ENCODE measurements at places on chromosomes 13 and 19.
A peak's percentile ranks its signal among the peaks of the same experiment; 100 is the strongest.

- no peak for DNase-seq
These were observed 9.6 kb downstream of the CPT1C start for GRCh38 chr19:49700563-49700962.

DNA sequence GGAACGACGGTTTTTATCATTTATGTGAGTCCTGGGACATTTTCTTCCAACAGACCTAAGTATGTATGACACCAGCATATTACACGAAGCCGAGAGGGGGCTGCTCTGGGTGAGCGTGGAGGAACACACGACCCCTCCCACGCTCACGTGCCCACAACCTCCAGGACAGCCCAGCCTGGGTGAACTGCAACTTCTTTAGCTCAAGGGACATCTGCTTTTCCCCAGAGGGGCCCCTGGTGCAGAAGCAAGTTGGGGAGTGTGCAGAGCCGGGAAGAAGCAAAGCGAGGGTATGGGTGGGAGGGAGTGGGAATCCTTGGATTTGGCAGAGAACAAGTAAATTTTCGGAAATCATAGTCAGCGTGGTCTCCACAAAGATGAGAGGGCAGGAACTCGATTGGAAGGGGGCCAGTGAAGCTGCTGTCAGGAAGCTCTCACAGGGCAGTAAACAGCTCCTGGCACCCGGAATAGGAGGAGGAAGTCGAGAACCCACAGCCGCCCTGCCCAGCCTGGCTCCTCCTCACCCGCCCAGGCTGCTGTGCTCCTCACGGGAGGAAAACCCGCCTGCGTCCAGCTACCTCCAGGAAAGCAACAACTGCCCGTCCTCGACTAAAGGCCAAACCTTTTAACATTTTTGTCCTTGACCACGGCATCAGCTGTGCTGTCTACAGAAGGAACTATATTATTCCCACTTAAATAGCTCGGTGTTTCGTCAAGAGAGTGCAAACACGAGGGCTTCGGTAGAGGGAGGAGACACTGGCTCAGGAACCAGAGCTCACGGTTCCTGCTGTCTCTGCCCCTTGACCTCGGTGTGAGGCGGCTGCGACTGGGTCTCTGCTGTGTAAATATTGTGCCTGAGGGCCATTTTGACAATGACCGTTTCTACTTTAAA lies 17.2 kb upstream of the CFAP97D2 start:
- peak; percentile 37 for DNase-seq

GRCh38 chr13:20024702-20025101 lies 66.2 kb downstream of the ZMYM2 start:
- DNase-seq = no peak

- DNase-seq = no peak
These were observed 16.4 kb downstream of the PLEKHF1 start for GRCh38 chr19:29681422-29682235.

Measured in activated effector memory CD4-positive, alpha-beta T cell treated with Interleukin-2 at 50 U/mL for 16 hours (primary cell).